Esophagus squamous epithelium (tissue), 5 donors: ENCODE measurements at places on chromosomes 3 and 15.

- no peak for DNase-seq
Observed at GRCh38 chr15:67127331-67127664, 61.9 kb downstream of the SMAD3 start.

- no peak for DNase-seq
Observed at GRCh38 chr15:70701891-70702568, 61.3 kb downstream of the UACA start.

DNA sequence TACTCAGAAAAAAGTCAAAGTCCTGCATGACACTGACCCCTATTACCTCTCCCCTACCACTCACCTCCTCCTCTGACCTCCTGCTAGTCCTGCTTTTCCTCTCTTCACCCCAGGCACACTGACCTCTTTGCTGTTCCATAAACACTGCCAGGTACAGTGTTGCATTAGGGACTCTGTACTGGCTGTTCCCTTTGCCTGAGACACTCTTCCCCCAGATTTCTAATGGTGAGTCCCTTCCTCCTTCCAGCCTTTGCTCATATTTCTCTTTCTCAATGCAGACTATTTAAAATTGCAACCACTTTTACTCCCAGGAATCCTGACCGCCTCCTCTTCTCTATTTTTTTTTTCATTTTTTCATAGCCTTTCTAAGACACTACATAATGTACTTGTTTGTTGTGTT is 36.3 kb upstream of the UBE2E2 start:
- no peak for DNase-seq

- DNase-seq = no peak
Observed at GRCh38 chr3:190734490-190734889, 128.0 kb downstream of the GMNC start.

- DNase-seq = no peak
Observed at GRCh38 chr3:132038198-132038825, 3.5 kb upstream of the CPNE4 start.

- DNase-seq = no peak
Observed at GRCh38 chr15:42264795-42265194, 8.2 kb upstream of the GANC start.

- DNase-seq = no peak
Observed at GRCh38 chr3:30557746-30558303, 48.6 kb upstream of the TGFBR2 start.

DNA sequence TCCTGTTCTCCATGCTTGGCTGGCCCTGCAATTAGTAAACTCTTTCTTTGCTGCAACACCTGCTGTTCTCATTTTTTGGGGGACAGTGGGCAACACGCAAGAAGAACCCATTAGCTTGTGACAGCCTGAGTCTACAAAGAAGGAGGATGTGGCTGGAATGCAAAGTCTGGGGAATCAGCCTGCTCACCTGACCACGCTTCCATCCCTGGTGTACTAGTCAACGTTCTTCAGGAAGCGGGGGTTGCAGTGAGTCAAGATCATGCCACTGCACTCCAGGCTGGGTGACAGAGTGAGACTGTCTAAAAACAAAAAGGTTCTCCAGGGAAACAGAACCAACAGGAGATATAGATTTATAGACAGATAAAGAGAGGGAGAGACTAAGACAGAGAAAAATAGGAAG is 27.7 kb upstream of the KBTBD12 start:
- no peak for DNase-seq

GRCh38 chr15:38283010-38283409 is 30.4 kb downstream of the SPRED1 start:
- no peak for DNase-seq

DNA sequence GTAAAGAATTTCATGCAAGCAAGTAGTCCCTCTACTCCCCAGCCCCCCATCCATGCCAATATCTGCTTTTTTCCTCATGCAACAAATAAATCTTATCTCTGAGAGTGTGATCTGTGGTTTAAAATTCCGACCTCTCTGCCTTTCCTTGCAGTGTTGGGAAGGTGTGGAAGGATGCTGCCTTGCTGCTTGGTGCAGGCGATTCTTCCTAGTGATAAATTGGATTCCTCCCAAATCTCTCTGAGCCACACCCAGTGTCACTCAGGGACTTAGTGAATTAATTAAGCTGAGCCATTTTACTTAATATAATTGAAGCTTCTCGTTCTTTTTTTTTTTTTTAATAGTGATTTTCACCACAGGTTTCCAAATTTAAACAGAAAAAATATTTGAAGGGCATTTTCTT is 3.4 kb downstream of the GAP43 start:
- no peak for DNase-seq

GRCh38 chr3:10833855-10834414 is 17.9 kb downstream of the SLC6A11 start:
- no peak for DNase-seq

GRCh38 chr3:31431321-31431720 is 101.4 kb upstream of the STT3B start:
- no peak for DNase-seq

- no peak for DNase-seq
Observed at GRCh38 chr3:161558236-161558635, 61.6 kb downstream of the OTOL1 start.

- no peak for DNase-seq
Observed at GRCh38 chr15:63987796-63988378, 58.4 kb downstream of the DAPK2 start.

DNA sequence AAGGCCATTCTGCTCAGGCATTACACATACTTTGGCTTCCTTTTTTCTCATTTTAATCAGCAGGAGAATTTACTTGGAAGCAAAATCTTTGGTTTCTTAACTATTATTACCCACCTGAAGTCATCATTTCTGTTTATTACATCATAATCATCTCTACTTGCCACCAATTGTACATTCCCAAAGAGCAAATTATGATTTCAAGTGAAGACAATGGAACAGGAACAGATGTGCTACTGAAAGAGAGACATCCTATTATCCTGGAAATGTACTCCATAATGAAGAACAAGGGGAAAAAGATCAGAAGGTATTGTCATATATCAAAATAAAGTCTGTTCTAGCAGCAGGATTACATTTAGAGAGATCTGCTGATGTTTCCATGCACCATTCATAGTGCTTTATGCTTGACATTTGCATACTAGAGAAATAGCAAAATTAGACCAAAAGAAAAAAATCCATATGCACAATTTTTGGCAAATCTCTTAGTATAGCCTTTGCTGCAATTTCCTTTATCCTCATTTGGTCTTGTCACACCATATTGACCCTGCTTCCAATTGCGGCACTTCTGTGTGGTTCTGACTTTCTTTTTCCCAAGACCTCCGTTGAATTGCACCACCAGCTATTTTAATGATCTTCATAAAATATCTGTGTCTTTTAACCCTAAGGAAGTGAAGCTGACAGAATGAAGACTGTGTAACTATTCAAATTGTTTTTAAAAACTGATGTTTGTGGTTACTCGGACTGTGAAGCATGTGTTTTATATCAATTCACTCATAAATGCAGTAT is 683.8 kb downstream of the ZNF385D start:
- DNase-seq = no peak

DNA sequence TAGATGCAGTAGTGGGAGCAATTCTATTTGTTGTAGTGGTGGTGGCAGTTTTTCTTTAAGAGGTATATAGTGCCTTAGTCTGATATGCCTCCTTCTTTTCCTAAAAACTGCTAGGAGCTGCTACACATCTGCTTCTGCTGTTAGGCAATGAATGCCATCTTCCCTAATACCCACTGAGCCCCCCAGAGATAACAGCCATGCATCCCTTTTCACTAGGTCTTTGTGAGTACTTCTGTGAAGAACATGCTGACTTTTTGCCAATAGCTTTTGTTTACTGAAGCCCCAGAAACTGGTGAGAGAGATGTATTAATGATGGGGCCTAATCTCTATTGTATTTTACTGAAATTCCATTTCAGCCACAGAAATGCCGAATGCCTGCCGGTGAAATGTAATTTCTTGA is 92.6 kb upstream of the CHL1 start:
- DNase-seq = no peak

DNA sequence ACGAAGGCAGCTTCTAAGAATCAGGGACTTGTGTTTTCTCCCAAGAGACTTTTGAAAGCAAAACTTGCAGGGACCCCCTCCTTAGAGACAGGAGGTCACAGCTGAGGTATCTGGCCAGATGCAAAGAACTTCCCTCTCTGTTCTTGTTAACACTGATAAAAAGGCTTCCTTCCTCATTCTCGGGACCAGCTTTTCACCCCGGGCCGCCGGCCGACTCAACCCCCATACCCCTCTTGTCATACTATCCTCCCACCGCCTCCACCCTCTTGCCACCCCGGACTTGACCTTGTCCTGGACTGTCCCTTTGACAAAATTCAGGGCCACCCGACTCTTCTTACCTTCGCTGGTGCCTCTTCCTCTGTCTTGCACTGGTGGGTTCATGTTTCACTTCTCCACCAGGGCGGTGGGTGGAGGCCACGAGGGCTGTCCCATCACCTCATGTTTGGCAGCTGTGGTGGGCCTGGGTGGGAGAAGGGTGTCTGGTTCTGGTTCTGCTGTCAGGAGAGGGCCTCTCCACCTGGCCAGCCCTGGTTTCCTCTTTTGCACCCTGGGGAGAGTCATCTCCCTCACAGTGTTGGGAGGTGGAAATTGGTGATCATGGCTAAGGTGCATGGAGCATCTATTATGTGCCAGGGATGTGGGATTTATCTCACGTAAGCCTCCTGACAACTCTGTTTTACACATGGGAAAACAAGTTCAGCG is 32.5 kb downstream of the BHLHE40 start:
- DNase-seq = no peak

GRCh38 chr15:90142216-90143165 is 40.2 kb upstream of the IDH2 start:
- no peak for DNase-seq

- DNase-seq = no peak
Observed at GRCh38 chr3:185381320-185382058, 18.6 kb downstream of the MAP3K13 start.

GRCh38 chr3:126671521-126671920 is 16.6 kb upstream of the TXNRD3 start:
- no peak for DNase-seq

GRCh38 chr3:81197386-81197785 is 564.1 kb downstream of the GBE1 start:
- no peak for DNase-seq

DNA sequence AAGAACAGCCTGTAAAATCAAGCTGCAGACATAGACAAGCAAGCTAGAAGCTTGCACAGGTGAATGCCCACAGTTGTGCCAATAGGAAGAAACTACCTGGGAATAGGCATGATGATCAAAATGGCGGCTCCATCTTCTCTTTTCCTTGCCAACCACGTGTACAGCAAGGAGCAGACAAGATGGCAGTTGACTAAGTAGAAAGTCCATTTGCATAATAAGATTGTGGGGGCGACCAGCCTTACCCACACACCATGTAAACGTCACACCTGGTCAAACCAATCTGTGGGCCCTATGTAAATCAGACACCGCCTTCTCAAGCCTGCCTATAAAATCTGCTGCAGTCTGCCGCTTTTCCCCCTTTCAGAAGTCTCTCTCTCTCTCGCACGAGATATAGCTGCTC is 25.1 kb upstream of the ANKRD34C start:
- no peak for DNase-seq

DNA sequence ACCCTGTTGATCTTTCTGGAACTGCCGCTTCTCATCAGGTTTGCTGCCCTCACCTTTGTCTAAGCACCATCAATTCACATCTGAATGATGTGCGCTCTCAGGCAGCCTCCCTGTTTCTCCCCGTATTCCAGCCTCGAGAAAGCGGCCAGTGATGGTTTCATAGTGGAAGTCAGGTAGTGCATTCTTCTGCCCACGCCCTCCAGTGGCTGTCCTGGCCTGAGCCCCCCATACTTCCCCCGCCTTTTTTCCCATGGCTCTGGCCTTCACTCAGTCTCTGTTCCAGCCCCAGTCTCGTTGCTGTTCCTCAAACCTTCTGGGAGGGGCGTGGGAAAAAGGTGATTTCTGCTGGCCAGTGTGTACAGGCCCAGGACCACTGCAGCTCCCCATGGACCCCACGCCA is 101.3 kb downstream of the ASB7 start:
- no peak for DNase-seq

GRCh38 chr3:171225165-171225564 is 198.6 kb upstream of the SLC2A2 start:
- no peak for DNase-seq

DNA sequence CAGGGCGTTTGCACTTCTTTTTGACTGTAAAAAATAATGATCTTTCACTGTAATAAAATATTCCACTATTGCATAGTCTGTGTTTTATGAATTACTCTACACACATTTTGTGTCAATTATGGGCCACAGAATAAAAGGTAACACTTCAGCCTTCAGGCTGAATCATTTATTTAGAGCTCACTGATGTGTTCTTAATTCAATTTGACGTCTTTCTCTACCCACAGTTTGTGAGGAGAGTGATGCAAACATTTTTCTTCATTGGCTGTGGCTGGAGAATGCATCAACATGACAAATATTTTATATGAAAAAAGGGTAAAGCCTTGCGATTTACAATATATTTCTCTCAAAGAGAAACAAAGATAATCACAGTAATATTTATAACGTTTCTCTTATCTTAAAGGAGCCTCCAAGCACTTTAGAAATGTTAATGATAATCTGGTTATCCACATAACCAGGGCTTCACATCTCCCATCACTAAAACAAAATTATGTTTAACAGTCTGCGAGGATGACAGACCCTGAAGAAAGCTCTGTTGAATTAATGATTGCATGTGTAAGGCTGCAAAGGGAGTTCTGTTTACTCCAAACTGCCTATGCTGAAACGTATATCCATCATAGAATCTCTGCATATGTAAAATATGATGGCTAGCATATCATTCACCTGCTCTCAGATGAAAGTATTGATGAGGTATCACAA is 951.3 kb downstream of the ZPLD1 start:
- DNase-seq = no peak

GRCh38 chr3:116492379-116492778 is 47.1 kb upstream of the LSAMP start:
- no peak for DNase-seq

GRCh38 chr15:79089890-79090486 is 592 bp downstream of the RASGRF1 start:
- no peak for DNase-seq

DNA sequence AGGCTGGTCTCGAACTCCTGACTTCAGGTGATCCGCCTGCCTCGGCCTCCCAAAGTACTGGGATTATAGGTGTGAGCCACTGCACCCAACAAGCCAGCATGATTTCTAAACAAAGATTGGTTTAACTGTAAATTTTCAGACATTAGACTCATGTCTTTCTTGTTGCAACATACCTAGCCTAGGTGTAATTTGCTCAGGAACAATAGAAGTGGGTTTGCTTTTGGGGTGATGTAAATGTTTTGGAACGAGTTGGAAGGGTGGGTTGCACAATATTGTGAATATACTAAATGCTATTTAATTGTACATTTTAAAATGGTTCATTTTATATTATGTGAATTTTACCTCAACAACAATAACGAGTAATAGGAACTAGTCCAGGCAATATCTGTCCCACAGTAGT is 7.1 kb downstream of the CCR4 start:
- DNase-seq = no peak

DNA sequence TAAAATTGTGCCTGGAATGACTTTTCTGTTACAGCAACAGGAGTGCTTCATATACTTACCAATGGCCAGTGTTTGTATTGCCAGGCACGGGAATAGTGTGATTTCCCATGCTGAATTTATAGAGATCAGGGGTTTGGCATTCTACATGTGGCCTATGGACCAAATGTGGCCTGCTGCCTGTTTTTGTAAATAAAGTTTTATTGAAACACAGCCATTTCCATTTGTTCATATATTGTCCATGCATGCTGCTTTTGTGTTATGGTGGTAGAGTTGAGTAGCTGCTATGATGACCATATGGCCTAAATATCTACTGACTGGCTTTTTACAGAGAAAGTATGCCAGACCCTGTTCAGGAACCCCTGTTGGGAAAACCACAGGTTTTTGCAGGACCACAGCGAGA is 55.6 kb downstream of the SLCO3A1 start:
- DNase-seq = no peak

- DNase-seq = no peak
Observed at GRCh38 chr3:185693985-185694653, 108.0 kb downstream of the SENP2 start.
